HCT116 (cell line): ENCODE measurements at places on chromosomes 4 and X. TPM values are rescaled to one million over a fixed set of nuclear protein-coding genes. Genes with fewer than 3 reads are reported as not detected.

- no peaks in the 10 kb centered on the region for H3K36me3 ChIP-seq
- no peak for DNase-seq
- H3K27me3 ChIP-seq, result no peaks in the 10 kb centered on the region
Observed at GRCh38 chr4:95092766-95093165, 335.0 kb downstream of the BMPR1B start.

- no peak overlapping the region for H3K4me3 ChIP-seq
- DNase-seq, result no peak
- no peaks in the 10 kb centered on the region for H3K36me3 ChIP-seq
- H3K27me3 ChIP-seq, result no peaks in the 10 kb centered on the region
- H3K27ac ChIP-seq, result no peak overlapping the region
Observed at GRCh38 chr4:176709417-176709816, 83.3 kb downstream of the VEGFC start.

DNA sequence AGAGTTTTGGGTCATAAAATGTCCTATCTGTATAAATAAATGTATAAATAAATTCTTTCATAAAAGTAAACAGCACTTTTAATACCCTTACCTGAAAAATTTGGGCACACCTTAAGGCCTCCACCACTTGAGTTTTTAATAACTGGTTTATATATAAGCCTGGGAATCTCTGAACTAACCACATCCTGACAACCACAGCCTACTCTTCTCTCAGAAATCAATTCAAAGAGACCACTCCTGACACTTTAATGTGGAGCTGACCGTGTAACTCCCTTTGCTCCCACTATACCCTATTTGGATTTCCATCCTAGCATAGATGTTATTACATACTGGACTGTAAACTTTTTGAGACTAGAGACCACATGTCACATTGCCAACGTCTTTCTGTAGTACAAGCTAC, 3.5 kb downstream of the FBXL5 start:
- H3K36me3 ChIP-seq, result no peaks in the 10 kb centered on the region
- no peak for DNase-seq
- no peak overlapping the region for H3K27ac ChIP-seq
- no peak overlapping the region for H3K4me3 ChIP-seq
- H3K27me3 ChIP-seq, result no peaks in the 10 kb centered on the region

GRCh38 chrX:68462653-68463052, 29.4 kb upstream of the OPHN1 start:
- no peaks in the 10 kb centered on the region for H3K4me1 ChIP-seq
- no peak overlapping the region for H3K4me3 ChIP-seq
- no peak overlapping the region for H3K27ac ChIP-seq
- no peaks in the 10 kb centered on the region for H3K36me3 ChIP-seq
- no peaks in the 10 kb centered on the region for H3K27me3 ChIP-seq

- H3K36me3 ChIP-seq, result no peaks in the 10 kb centered on the region
- H3K4me3 ChIP-seq, result no peak overlapping the region
- no peak overlapping the region for H3K27ac ChIP-seq
- DNase-seq, result no peak
Observed at GRCh38 chrX:128699716-128700285, 647.6 kb upstream of the ACTRT1 start.

DNA sequence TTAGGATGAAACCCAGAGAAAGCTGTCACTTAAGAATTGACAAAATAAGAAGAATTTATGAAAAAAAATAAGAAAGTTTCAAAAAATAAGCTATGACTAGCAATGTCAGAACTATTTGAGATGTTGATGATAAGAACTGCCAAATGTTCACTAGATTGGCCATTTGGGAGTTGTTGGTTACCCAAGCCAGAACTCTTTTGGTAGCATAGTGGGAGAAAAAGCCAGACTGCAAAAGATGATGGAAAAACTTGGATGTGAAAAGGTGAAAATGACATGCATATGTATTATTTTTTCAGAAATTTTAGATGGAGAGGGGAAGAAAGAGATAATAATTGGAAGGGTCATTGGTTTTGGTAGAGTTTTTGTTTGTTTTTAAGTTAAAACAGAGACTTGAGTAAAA, 397.2 kb upstream of the ATOH1 start:
- DNase-seq, result no peak
- H3K27ac ChIP-seq, result no peak overlapping the region
- no peak overlapping the region for H3K4me3 ChIP-seq
- no peaks in the 10 kb centered on the region for H3K36me3 ChIP-seq
- no peaks in the 10 kb centered on the region for H3K27me3 ChIP-seq
- H3K4me1 ChIP-seq, result no peaks in the 10 kb centered on the region

GRCh38 chr4:40628888-40629287, 776 bp downstream of the RBM47 start:
- H3K27ac ChIP-seq, result peak overlapping the region; percentile 96; the same call in 1 of the 2 replicates
- H3K4me3 ChIP-seq, result peak overlapping the region; percentile 72

DNA sequence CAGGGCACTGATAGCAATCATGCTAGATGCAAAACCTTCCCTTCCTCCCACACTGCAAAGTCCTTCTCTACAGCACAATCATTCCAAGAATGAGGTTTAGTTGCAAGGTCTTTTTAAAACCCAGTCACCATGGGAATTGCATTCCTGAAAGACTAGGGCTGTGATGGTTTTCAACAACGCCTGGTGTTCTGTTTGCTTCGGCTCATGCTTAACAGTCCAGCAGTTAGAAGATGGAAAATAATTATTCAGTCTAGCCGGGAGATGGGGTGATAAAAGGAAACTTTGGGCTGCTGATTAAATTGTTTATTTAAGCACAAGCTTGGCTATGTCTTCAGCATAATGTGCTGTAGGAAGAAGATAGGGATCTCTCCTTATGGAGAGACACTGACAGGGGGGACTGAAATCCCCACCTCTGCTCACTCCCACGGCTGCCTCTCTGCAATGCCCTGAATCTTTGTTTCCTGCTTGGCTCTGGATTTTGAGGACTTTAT, 211.4 kb downstream of the MID1IP1 start:
- H3K27ac ChIP-seq, result no peak overlapping the region
- peaks cover 9% of the 10 kb centered on the region for H3K4me1 ChIP-seq
- no peaks in the 10 kb centered on the region for H3K27me3 ChIP-seq
- H3K4me3 ChIP-seq, result no peak overlapping the region
- H3K36me3 ChIP-seq, result no peaks in the 10 kb centered on the region

DNA sequence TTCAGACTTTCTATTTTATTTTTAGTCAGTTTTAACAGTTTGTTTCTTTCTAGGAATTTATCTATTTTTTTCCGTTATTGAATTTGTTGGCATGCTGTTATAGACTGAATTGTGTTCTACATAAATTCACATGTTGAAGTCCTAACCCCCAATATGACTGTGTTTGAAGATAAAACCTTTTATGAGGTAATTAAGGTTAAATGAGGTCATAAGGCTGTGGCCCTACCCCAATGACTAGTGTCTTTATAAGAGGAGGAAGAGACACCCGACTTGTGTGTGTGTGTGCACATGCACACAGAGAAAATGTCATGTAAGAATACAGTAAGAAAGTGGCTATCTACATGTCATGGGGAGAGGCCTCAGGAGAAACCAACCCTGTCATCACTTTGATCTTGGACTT, 146.3 kb downstream of the BRWD3 start:
- no peaks in the 10 kb centered on the region for H3K36me3 ChIP-seq
- H3K27me3 ChIP-seq, result no peaks in the 10 kb centered on the region
- no peak overlapping the region for H3K4me3 ChIP-seq
- DNase-seq, result no peak

DNA sequence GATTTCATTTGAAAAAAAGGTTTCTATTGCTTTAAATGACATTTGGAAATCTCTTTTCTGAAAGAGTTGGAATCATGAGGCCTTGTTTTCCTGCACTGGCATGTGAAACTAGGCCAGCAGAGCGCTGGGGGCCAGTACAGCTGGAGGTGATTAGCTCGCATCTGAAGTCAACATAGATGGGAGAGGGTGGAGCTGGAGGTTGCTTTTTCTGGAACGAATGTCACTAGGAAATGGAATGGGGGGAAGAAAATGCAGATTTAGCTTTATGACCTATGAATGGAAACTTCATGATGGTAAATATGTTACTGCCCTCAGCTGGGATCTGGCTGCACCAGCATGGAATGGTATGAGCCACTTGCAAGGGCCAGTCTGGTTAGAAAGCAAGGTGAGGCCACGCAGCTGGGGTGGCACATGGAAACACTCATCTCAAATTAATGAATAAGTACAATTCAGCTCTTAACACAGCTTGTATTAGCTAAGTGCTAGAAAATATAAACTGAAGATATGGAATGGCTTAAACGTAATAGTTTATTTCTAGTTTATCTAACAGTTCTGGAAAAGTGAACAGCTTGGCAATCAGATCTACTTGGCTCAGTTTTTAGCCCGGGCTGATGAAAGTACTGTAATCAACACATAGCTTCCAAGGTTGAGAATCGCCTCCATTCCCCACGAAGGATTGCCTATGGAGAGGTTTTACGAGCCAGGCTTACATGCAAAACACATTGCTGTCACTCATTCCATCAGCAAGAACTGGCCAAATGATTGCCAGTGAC, 32.5 kb downstream of the SLC10A6 start:
- H3K27ac ChIP-seq, result no peak overlapping the region
- H3K4me1 ChIP-seq, result peaks cover 14% of the 10 kb centered on the region; the same call in 1 of the 2 replicates
- H3K27me3 ChIP-seq, result no peaks in the 10 kb centered on the region

DNA sequence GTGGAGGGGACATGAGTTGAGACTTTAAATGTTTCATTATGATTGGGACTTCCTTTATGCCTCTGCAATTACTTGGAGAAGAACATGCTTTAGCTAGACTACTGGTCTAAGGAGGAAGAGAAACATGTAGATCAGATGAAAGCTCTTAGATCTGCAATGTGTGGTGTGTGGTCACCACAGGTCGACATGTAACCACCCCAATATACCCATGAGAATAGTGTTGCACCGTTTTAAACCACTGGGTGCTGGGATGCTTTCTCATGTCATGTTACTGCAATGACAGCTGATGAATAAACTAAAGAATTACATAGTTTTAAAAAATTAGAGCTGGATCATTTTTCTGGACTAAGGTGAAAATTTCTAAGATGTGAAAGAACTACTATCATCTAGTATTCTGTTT, 1039.7 kb downstream of the RAPGEF2 start:
- H3K4me1 ChIP-seq, result no peaks in the 10 kb centered on the region
- no peak for DNase-seq
- H3K36me3 ChIP-seq, result no peaks in the 10 kb centered on the region
- no peaks in the 10 kb centered on the region for H3K27me3 ChIP-seq

- H3K4me1 ChIP-seq, result no peaks in the 10 kb centered on the region
- DNase-seq, result no peak
- no peaks in the 10 kb centered on the region for H3K36me3 ChIP-seq
- H3K4me3 ChIP-seq, result no peak overlapping the region
Observed at GRCh38 chr4:91114386-91114785, 987.2 kb downstream of the CCSER1 start.

- no peaks in the 10 kb centered on the region for H3K4me1 ChIP-seq
- DNase-seq, result no peak
- no peak overlapping the region for H3K4me3 ChIP-seq
- no peak overlapping the region for H3K27ac ChIP-seq
Observed at GRCh38 chr4:113109106-113109718, 59.8 kb downstream of the ANK2 start.

- no peaks in the 10 kb centered on the region for H3K4me1 ChIP-seq
- no peak overlapping the region for H3K4me3 ChIP-seq
- H3K27ac ChIP-seq, result no peak overlapping the region
- no peaks in the 10 kb centered on the region for H3K36me3 ChIP-seq
Observed at GRCh38 chr4:82223715-82224114, 150.1 kb downstream of the HNRNPD start.

- peak; percentile 7 for DNase-seq
- no peaks in the 10 kb centered on the region for H3K36me3 ChIP-seq
- H3K4me1 ChIP-seq, result peaks cover 17% of the 10 kb centered on the region; the same call in 1 of the 2 replicates
- no peak overlapping the region for H3K27ac ChIP-seq
- no peak overlapping the region for H3K4me3 ChIP-seq
Observed at GRCh38 chrX:85992811-85993229, 54.5 kb downstream of the CHM start.

DNA sequence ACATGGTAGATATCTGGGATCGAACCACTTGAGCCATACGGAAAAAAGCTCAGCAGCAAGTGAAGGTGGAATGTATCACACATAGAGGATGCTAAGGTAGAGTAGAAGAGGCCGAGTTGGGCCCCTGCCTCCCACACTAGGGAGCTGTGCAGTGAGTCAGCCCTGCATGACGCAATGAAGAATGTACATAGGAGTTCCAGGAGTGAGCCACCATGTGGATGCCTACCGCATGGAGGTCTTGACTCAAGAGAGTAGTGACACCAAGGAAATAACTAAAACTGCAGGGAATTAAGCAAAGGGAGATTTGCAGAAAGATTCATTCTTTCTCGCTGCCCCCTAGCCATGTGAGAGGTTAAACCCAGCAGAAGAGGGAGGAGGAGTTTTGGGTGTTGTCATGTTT, 389.6 kb upstream of the IGFBP7 start:
- no peaks in the 10 kb centered on the region for H3K4me1 ChIP-seq
- H3K27me3 ChIP-seq, result no peaks in the 10 kb centered on the region
- no peak overlapping the region for H3K4me3 ChIP-seq
- no peak overlapping the region for H3K27ac ChIP-seq
- DNase-seq, result no peak
- no peaks in the 10 kb centered on the region for H3K36me3 ChIP-seq

GRCh38 chr4:40888933-40889332, 139.2 kb downstream of the NSUN7 start:
- H3K36me3 ChIP-seq, result peaks cover 14% of the 10 kb centered on the region; the same call in 1 of the 2 replicates
- no peaks in the 10 kb centered on the region for H3K27me3 ChIP-seq
- no peak for DNase-seq
- H3K27ac ChIP-seq, result no peak overlapping the region
- no peaks in the 10 kb centered on the region for H3K4me1 ChIP-seq

DNA sequence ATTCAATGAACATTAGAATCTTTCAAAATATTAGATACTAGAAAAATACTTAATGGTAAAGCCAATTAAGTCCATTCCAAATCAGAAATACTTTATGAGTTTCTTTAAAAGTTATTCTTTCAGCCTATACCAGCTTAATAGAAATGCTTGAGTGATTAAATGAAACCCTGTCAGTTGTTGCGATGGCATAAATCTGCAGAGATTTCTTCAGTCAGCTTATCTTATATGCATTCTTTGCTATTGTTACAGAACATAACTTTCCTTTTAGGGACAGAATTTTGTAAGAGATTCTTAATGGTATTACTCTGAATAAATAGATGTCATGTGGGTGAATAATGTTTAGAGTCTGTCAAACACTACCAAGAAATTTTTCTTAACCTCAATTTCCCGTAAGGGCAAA, 325.0 kb upstream of the HAND2 start:
- H3K4me1 ChIP-seq, result no peaks in the 10 kb centered on the region
- no peak for DNase-seq
- H3K27ac ChIP-seq, result no peak overlapping the region
- H3K4me3 ChIP-seq, result no peak overlapping the region
- H3K36me3 ChIP-seq, result no peaks in the 10 kb centered on the region

Gene ARSH
- total RNA-seq, result not detected

Gene RBM46
- 0.39 TPM for total RNA-seq

Gene GYG2
- not detected for total RNA-seq

Gene TSPAN7
- 2.9 TPM for total RNA-seq

Gene FDCSP
- not detected for total RNA-seq

Gene NSG1
- 0.12 TPM for total RNA-seq

Gene ELK1
- 57.0 TPM for total RNA-seq

Gene PHOX2B
- total RNA-seq, result not detected

Gene SYP
- total RNA-seq, result 1.2 TPM

Gene MTMR8
- 1.1 TPM for total RNA-seq

Gene TBX22
- not detected for total RNA-seq

Gene ZMYM3
- 32.9 TPM for total RNA-seq
